Brain (organoid and tissue), 16 donors: ENCODE measurements at places on chromosomes 2 and 18. TPM values are rescaled to one million over a fixed set of nuclear protein-coding genes. Genes with fewer than 3 reads are reported as not detected.

DNA sequence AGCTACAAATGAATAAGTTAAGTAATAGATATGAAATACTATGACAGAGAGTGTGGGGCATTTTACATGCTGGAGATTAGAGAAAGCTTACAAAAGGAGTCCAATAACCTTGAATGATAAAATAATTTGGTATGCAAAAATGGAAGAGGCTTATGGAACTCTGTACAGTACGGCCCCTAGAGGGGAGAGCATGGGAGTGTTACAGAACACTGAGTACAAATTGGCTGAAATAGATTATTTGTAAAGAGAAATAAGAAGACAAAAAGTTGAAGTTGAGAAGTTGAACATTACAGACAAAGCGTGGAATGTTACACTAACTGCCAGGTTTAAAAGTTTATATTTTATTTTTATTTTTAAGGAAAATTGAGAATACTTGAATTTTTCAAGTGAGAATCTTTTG lies 192.1 kb upstream of the DOK6 start:
- DNase-seq, result no peak

DNA sequence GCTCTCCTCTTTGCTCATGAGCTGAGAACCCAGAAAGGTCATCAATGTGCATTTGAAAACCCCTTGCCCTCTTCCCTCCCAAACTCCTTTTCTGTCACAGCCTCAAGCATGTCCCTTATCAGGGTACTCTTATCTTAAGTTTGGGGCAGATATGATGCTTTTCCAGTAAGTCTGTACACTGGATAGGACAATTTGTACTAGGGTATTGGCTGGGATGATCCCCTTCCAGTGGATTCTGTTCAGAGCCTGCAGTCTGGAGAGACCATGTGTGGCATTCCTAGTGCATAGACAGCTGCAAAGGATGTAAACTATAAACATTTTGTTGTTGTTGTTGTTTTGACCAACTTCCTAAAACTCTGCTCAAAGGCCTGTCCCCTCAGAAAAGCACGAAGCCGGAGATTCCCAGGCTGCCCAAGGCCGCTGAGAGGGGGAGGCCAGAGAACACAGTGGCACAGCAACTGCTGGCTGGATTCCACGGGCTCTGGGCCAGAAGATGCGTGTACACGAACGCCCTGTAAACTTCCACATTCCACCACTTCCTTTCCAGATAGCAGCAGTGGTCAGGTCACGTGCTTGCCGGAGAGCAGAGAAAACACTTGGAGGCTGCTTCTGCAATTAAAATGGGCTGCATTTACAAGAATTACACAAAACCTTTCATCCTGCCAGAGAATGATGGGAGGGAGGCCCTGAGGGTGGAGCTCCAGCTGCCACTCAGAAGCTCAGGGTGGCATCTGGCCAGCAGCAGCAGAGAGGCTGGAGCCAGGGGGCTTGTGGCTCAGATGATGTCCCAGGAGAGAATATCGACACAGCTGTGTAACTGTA lies 42.1 kb downstream of the BMP10 start:
- peak; percentile 90 for DNase-seq

DNA sequence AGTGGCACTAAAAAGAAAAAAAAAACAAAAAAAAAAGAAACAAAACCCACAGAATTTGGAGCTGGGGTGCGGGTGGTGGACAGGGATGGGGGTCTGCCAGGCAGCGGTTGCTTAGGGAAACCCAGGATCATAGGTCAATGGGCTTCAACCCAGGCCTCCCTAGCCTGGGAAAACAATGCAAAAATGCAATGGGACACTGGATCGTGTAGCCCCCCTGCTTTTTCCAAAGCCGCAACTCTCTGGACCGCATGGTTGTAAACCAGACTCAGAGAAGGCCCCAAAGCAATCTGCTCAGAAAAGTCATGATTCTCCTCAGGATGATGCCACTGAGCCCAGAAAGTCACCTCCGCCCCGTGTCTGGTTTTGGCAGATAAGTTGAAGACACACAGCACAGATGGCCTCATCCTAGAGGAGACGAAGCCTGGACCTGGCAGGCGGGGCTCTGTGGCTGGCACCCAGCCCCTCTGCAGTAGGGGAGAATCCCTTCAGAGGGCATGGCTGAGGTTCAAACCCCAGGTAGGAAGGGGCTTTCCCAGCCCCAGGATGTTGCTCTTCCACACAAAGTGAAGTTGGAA lies 5.1 kb downstream of the DLX2 start:
- no peak for DNase-seq

DNA sequence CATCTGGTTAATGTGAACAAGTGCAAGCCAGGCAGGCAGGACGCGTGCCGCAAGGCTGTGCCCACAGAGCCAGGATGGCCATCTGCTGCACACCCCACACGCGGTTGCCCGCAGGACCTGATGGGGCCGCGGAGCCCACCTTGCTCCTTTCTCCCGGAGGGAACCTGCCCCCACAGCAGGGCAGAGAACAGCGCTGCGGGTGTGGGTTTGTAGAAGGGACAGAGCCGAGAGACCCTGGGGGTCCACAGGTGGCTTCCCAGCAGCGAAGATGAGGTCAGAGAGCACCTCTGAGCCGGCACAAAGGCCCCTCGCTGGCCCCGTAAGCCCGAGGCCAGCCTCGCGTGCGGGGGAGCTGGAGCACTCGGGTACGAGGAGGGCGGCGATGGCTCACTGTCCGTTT lies 460.8 kb upstream of the SALL3 start:
- DNase-seq, result no peak

GRCh38 chr2:135174810-135175093 lies 122.7 kb downstream of the RAB3GAP1 start:
- no peak for DNase-seq

GRCh38 chr2:241088376-241088775 lies 13.7 kb downstream of the MTERF4 start:
- DNase-seq, result no peak

- DNase-seq, result peak; percentile 38
Observed at GRCh38 chr2:113275556-113276215, 3.0 kb downstream of the PAX8 start.

- no peak for DNase-seq
Observed at GRCh38 chr2:145404690-145405089, 884.8 kb upstream of the ZEB2 start.

DNA sequence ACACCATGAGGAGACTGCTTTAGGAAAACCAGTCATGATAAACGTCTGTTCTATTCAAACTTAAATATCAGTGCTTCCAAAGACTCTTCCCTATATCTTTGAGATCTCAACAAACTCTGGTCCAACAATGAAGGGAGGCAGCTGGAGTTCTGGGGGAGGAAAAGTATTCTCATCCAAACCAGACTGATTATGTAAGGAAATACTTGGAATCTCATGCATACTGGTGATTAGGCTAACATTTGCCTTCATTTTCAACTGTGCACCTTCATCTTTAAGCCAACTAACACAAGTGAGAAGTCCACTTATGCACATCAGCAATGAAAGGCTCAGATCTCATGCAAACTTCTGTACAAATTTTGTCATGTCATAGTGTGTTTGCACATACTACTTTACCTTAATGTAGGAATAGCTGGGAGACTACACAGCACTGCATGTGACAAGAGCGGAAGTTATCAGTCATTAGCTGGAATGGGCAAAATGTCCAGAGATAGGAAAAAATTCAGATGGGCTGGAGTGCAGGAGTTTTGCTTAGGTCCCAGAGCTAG lies 67.5 kb upstream of the STK17B start:
- no peak for DNase-seq

DNA sequence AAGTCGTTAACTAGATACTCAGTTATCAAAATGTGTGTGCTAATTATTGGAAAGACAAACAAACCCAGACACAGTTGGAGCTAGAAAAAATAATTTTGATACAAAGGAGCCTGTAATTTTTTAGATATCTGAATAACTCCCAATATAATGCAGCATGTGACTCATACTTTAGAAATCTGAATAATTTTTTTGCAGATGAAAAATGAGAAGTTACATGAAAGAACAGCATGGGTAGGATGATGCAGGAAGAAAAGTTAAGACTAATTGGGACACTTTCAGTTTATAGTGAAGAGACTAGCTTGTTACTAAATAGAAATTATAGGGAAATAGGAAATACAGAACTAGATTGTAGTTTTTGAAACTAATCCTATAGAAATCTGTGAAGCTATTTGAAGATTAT lies 945.8 kb downstream of the CBLN2 start:
- DNase-seq, result no peak

DNA sequence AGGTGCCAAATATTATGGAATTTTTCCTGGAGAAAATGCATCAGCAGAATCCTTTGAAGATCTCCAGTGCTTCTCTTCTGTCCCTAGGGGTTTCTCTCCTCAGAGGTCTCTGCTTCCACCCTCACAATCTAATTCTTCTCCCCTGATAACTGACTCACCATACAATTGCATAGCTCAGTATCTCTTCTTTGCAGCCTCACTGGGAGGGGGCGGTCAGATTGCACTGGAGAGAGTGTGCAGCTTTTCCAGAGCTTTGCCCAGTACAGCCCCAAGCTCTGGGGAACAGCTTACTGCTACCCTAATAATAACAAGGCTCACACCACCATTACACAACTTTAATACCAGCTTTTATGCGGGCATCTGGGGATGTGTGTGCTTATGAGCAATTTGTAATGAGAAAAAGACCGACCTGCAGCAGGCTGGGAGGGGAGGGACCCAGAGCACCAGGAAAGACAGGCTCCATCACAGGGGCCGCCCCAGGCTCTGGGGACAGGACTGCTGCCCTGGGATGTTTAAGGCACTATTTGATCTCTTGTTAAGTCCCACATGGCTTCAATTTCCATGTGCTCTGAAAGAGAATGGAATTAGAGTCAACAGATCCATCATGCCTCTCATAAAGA lies 276.6 kb upstream of the SIX2 start:
- DNase-seq, result no peak

DNA sequence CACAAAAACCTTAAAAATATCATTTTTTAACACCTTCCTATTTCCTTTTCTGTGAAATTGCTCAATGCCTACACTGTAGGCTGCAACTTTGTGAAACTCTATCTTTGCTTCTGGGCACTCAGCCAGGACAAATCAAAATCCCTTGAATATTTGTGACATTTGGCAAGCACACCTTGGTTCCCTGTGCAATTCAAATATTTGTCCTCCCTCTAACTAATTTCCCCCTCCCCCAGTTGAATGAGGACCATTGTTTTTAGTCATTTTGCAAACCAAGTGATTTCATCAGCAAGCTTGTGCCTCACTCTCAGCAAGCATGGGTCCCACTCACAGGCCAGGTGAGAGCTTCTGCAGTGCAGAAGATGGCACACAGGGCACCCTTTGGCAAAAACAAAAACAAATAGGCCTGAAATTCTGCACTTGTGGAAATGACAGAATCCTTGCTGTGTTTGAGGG lies 541.5 kb downstream of the CNTNAP5 start:
- no peak for DNase-seq

- DNase-seq, result no peak
Observed at GRCh38 chr2:207226243-207226642, 60.5 kb upstream of the KLF7 start.

DNA sequence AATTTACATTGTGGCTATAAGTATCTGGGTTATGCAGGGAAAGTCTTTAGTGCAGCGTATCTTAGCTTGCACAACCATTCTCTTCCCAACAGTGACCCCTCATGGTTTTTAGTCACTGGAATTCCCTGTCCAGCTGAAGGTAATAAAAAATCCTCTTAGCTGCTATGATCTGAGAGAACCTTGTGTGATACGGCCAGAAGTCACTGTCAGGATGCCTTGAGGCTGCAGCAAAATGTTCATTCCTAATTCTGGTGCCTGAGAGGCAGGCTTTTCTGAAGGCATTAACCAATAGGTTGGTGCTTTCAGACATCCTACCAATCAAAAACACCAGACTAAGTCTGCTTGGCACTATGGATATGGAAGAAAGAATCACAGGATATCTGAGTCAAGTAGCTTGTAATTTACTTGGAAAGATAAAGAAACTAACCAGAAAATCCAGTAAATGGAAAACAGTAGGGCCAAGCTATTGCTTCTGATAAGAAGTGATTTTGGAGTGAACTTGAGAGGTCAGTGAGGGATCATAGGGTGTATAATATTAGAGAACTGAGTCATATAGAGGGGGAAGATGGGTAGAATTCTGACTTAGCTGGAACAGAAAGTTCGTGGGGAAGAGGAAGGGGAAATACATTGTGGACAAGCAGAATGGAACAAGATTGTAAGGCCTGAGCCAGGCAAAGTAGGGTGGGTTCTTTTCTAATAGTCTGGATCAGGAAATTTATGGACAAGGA lies 89.0 kb upstream of the SLC14A2 start:
- peak; percentile 45 for DNase-seq

- peak; percentile 46 for DNase-seq
Observed at GRCh38 chr2:72579591-72580180, 246.1 kb downstream of the EXOC6B start.

- DNase-seq, result no peak
Observed at GRCh38 chr2:180873219-180873618, 107.2 kb upstream of the UBE2E3 start.

DNA sequence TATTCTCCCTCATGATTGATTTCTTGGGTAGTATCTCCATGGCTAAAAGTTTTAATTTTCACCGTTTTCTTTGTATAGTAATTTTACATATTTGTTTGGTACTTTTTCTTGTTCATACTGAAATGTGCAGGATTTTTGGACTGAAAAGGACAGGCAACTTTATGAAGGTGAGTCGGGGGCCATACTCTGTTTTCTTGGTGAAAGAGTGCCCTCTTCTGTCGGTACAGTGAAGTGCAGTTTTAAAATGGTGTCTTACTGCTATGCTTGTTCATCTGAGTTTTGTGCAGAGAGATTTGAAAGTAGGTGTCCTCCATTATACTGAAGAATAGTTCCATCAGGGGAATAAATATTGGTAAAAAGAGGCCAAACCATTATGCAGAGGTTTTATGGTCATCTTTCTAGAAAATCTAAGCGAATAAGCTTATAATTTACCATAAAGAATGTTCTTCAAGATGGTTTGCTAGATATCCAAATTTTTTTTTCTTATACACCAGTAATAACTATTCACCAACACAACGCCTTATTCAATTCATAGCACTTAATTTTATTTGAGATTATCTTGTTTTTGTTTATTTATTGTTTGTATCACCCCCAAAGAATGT lies 8.7 kb upstream of the SERPINB13 start:
- peak; percentile 33 for DNase-seq

DNA sequence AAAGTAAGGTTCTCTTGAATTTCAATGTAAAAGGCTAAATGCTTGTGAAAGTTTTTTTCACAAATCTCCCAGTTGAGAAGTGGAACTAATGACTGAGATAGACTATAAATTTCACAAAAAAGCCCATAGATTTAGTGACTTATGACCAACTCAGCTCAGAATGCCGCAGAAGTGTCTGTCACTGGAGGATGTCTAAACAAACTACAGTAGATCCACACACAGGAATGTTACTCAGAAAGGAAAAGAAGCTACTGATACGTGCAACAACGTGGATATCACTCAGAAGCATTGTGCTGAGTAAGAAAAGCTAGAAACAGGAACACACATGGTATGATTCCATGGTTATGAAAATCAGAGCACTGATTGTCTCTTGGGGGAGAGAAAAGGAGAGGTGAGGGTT lies 151.9 kb downstream of the DOCK10 start:
- DNase-seq, result no peak

The SERPINB11 gene
- not detected for polyA plus RNA-seq

The CRYGD gene
- polyA plus RNA-seq, result not detected

The SOX11 gene
- polyA plus RNA-seq, result 14.3 TPM

The AMER3 gene
- 5.7 TPM for polyA plus RNA-seq

The KCNG2 gene
- 0.20 TPM for polyA plus RNA-seq

The CCDC85A gene
- 4.0 TPM for polyA plus RNA-seq

The TRPM8 gene
- 56.9 TPM for polyA plus RNA-seq

The IL1R1 gene
- 1.7 TPM for polyA plus RNA-seq

The DES gene
- polyA plus RNA-seq, result 9.7 TPM

The DNAJC5G gene
- not detected for polyA plus RNA-seq

The POTEJ gene
- not detected for polyA plus RNA-seq

The PLGLB1 gene
- polyA plus RNA-seq, result 1.0 TPM

The ABCG8 gene
- not detected for polyA plus RNA-seq

The COLEC11 gene
- polyA plus RNA-seq, result 3.8 TPM

The C2orf15 gene
- 10.7 TPM for polyA plus RNA-seq
